SK-N-DZ (cell line): ENCODE measurements at places on chromosomes 7 and 10.
A peak's percentile ranks its signal among the peaks of the same experiment; 100 is the strongest.

- no peak for DNase-seq
These were observed 6.3 kb upstream of the IL2RA start for GRCh38 chr10:6068422-6068821.

- no peak for DNase-seq
These were observed 25.2 kb upstream of the CFAP46 start for GRCh38 chr10:132967540-132967939.

DNA sequence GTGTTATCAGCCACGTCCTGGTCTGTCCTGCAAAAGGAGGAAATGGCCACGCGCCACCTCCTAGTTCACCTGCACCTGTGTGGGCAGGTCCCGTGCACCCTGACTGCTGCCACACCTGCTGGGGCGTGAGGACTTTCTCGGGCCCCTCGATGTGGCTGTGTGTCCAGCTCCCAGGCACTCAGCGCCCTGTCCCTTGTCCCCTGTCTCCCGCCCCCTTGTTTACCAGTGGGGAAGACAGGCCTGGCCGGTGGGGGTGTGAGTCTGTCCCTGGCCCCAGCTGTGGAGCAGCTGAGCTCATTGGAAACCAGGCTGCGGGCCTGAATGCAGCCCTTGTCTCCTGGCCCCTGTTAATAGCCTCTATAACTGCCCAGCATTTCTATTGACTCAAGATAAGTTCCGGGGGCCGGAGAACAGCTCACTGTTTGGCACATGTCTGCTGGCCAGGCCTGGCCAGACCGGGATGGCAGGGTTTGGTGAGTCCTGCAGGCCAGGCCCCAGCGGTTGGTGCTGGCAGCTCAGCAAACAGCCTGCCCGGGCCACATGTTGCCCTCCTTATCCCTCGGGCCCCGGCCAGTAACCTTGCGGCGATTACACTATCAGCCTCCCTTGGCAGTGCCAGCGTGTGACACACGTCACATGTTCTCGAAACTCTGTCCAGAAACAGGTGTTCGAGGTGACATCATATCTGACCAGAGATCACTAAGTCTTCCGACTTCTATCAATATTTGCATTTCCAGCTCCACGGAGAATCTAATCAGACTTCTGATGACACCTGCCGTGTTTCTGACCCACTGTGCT lies 52.1 kb downstream of the FOXL3 start:
- no peak for DNase-seq

GRCh38 chr10:89202033-89202425 lies 5.1 kb downstream of the CH25H start:
- no peak for DNase-seq

GRCh38 chr10:100878291-100878910 lies 34.4 kb upstream of the SLF2 start:
- DNase-seq, result peak; percentile 79

DNA sequence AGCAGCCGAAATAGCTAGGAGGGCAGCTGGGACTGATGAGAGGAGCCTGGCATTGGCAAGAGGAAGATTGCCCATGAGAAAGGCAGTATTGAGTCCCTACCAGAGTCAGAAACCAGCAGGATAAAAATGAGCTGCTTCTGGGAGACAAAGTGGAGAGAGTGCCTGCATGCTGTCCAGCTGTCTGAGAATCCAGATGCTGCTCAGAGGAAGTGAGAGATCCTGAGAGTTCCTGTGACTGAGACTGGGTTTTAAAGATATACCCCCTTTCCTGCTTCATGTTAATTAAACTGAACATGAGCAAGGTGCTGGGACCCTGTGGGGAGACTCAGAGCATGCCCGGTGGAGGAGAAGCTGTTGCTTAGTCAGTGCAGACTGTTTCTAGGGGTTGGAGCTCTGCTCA lies 107.5 kb downstream of the KIF20B start:
- DNase-seq, result no peak

DNA sequence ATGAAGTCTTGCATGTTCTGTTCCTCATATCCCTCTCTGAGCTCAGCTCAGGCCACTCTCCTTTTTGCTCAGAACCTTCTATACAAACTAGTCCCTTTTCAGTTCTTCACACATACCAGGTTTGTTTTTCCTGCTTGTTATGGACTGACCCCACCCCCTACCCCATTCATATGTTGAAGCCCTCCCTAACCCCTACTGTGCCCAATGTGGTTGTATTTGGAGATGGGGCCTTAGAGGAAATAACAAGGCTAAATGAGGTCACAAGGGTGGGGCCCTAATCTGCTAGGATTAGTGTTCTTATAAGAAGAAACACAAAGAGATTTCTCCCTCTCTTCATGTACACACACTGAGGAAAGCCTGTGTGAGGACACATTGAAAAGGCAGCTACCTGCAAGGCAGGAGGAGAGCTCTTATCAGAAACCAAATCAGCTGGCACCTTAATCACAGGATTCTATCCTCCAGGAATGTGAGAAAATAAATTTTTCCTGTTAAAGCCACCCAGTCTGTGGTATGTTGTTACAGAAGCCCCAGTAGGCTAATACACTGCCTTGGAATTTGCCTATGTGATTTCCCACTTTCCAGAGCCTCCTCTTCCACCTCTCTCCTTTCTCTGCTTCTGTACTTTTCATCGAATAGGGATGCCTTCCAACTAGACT lies 67.3 kb upstream of the DNAJB12 start:
- DNase-seq, result no peak

- DNase-seq, result no peak
These were observed 592.7 kb downstream of the NXPH1 start for GRCh38 chr7:9026121-9026520.

GRCh38 chr7:101156277-101156676 lies 2.0 kb downstream of the AP1S1 start:
- no peak for DNase-seq

- DNase-seq, result no peak
These were observed 24.9 kb downstream of the MBL2 start for GRCh38 chr10:52747694-52748093.

DNA sequence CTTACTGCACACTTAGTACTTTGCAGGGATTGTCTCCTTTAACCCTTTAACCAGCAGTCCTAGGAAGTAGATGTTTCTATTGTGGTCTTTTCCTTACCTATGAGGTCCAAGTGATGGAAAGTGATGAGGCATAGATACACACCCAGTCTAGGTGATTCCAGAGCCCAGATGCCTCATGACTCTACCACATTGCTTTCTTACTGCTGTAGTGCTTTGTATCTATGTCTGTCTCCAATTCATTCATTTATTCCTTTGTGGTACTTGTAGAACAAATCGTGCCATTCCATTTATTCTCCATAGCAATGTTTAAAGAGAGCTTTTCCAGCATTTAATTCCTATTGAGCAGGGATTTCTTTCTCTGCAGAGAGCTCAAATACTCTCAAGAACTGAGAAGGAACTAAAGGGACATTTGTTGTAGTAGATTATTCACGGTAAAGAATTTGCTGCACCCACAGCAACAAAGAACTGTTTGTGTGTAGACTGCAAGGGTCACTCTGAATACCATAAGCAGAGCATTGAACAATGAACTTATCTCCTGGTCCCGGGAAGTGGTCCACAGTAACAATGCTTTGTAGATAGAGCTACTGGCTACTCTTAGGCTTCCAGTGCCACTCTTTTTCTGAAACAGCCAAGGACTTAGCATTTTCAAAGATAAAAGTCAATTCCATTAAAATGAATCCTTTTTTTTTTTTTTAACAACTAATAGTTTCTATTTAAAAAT lies 337.0 kb downstream of the PTEN start:
- DNase-seq, result no peak

DNA sequence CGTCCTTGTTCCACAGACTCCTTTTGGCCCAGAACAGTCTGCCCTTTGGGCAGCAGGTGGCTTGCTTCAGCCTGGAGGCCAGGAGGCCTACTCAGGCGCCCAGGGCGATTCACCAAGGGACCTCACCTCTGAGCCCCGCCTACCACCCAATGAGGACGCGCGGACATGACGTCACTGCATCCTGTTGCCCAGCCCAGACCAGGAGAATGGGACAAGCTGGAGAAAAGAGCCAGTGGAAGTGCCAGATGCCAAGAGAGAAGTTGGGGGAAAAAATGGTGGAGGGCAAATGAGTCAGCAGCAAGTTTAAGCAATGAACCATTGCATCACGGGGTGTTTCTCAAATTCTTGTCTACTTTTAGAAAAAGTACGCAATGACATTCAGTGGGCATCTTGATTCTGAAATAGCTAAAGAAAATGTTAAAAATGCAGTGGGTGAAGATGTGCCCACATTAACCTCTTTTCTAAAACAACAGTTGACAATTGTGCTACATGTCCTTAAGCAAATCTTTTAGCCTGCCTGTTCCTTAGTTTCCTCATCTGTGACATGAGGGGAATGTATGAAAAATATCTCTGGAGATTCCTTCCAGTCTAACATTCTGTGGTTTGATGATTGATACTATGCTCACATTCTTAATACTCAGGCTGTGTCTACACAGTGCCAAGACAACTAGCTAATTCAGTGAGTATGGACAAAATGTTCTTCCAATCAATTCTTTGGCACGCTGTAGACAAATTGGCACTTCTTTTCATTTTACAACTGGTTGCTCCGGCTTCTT lies 23.9 kb upstream of the LEP start:
- no peak for DNase-seq

DNA sequence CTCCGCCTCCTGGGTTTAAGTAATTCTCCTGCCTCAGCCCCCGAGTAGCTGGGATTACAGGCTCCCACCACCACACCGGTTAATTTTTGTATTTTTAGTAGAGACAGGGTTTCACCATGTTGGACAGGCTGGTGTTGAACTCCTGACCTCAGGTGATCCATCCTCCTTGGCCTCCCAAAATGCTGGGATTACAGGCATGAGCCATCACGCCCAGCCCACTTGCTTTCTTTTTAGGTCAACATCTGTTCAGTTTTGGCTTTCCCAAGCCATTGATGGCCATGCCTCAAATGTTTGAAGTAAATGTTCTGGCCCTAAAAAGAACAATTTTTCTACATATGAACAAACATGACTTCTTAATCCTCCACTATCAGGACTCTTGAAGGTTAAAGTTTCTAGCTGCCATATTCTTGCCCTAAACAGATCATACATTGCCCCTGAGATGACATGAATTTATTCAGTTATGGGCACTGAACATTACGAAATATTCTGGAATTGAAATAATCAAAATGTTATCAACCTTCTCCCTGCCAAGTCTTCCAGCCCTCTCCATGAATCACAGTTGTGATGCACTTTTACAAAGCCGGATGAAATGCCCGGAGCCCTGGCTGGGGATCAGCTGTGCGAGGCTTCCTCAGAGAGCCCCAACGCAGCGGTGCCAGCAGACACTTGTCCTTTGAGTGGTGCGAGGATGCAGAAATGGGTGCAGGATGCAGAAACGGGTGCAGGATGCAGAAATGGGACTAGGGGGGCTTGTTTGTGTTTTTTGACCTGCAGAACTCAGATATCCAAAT lies 2.9 kb downstream of the MRLN start:
- DNase-seq, result no peak

DNA sequence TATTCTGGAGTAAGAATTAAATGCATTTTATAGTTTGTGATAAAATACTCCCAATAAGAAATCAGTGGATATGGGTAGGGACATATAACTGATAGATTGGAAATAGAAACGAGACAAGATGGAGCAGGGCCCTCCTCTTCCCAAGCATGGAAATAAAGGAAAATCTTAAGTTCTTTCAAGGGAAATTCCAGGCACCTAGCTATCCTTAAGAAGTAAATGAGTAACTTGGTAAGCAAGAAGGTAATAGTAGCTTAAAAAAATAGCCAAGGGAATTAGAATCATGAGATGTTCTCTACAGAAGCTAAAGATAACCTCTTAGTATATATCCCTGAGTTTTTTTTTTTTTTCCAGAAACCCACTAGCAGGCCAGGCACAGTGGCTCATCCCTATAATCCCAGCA lies 105.5 kb upstream of the FAM3C start:
- DNase-seq, result no peak

DNA sequence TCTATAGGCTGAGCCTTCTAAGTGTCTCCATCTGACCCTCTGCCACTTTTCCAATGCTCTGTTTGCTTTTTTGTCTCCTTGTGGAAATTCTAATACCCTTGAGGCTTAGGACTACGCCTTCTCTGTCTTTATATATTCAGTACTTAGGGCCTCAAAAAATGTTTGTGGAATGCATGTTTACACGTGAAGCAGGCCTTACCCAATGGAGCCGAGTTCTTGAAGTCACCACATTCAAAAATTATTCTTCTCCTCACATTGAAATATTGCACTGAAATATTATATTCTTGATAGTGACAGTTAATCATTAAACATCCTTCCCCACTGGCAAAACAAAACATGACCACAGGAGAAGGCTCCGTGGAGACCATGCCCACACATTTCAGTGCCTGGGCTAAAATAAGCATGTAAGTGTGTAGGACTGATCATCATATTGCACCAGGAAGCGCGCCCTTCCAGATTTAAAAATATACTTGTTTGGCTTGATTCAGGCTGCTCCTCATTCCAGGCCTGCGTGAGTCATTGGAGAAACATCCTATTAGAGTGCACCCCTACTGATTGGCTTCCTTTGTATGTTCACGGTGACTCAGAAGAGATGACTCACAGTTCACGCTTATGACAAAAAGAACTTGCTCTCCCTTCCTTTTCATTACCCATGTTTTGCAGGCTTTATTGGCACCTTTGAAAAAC lies 307.4 kb upstream of the AOAH start:
- no peak for DNase-seq

DNA sequence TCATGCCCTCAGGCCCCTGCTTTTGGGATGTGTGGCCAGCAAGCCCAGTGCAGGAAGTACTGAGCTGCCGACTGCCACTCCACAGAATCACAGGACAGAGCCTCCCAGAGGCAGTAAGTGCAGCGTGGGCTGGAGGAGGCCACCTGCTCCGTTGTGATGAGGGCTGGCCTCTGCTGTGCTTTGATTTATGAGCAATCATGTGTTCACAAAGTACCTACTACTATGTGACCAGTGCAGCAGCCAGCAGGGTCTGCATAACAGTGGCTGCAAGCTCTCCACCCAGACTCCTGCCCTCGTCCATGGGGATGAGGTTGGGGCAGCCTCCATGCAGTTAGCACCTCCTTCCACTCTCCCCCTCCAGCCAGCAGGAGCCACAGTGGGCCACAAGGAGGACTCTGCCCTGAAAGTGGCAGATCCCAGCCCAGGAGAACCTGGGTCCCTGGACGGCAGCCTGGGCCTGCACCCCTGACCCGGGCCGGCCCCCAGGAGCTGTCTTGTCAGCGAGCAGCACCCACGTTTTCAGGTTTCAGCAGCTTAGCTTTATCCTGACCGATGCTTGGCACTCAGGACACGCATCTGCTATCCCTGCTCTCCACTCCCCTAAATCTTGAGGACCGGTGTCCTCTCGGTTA lies 37.7 kb upstream of the INSIG1 start:
- no peak for DNase-seq

GRCh38 chr10:131009791-131010190 lies 301.7 kb downstream of the TCERG1L start:
- no peak for DNase-seq

DNA sequence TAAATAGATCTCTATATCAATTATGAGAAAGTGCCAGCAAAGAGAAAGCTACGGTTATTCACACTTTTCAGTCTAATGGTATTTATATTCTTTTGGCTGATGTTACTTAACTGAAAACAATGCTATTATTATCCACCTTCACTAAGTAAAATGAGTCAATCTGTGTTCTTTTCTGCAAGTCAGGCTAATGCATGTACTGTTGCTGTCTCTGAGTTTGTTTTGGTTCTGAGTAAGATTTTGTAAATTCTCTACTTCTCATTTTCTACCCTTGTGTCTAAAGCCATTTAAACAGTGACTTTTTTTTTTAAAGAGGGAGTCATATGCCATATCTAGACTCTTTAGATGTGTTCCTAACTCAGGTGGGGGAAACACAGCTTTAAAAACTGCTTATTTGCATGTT lies 7.5 kb downstream of the VWC2 start:
- DNase-seq, result no peak
